Ovary (tissue), 10 donors: ENCODE measurements at places on chromosomes 6 and 20. TPM values are rescaled to one million over a fixed set of nuclear protein-coding genes. Genes with fewer than 3 reads are reported as not detected.

DNA sequence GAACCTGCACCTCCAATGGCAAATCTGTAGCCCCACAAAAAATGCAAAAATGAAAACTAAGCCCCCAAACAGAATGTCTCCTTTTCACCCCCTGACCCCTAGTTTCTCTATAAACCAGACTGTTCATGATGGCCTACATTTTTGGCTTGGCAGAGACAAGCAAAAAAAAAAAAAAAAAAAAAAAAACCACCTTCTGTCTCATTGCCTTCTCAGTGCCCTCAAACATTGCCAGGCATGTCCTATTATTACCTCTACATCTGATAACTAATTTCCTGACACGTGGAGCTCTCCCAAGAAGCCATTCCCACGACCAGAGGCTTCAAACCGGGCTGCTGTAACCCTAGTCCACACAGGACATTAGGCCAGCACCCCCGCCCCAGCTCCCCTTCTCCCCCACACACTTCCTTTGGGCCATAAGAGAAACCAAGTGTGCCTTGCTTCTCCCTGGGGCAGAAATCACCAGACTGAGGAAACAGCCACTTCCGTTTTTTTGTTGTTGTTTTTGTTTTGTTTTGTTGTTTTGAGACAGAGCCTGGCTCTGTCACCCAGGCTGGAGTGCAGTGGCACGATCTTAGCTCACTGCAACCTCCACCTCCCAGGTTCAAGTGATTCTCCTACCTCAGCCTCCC, 65.4 kb downstream of the GPR6 start:
- no peaks in the 10 kb centered on the region for H3K36me3 ChIP-seq
- no peak for DNase-seq
- H3K27me3 ChIP-seq = no peaks in the 10 kb centered on the region

DNA sequence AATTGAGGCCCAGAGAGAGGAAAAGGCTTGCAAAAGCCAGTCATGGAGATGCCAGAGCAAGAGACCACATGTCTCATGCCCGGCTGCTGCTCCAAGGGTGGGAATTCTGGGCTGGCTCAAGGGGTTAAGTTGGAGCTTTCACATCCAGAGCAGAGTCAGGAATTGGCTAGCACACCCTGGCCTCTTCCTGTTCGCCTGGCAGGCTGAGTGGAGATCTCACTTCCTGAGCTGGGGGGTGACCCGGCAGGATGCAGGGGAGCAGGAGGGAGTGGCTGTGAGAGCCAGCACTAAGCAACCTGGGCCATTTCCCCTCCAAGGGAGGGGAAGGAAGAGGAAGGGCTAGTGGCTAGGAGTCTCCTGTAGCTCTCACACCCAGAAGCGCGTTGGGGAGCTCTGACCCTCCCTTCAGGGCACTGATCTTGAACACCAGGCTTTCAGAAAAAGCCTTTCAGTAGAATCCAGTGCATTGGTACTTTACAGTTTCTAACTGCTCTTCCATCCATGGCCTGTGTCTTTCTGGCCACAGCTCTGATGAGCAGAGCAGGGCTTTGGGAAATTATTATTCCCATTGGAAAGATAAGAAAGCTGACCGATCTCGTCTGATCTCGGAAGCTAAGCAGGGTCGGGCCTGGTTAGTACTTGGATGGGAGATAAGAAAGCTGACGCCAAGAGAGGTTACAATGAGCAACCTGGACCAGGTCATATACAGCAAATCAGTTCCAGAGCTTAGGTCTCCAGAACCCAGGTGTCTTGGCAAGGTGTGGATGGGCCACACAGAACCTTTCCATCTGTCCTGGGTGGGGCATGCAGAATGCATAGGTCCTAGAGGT, 2.2 kb upstream of the CCM2L start:
- no peak overlapping the region for H3K27ac ChIP-seq
- no peaks in the 10 kb centered on the region for H3K4me1 ChIP-seq
- H3K4me3 ChIP-seq = no peak overlapping the region
- DNase-seq = no peak
- H3K36me3 ChIP-seq = no peaks in the 10 kb centered on the region

GRCh38 chr20:719816-720215, 44.2 kb upstream of the SCRT2 start:
- H3K4me1 ChIP-seq = no peaks in the 10 kb centered on the region
- H3K36me3 ChIP-seq = no peaks in the 10 kb centered on the region
- no peak for DNase-seq
- no peaks in the 10 kb centered on the region for H3K27me3 ChIP-seq

GRCh38 chr6:13687917-13688351, 23.7 kb downstream of the RANBP9 start:
- no peak overlapping the region for H3K4me3 ChIP-seq
- DNase-seq = no peak
- no peaks in the 10 kb centered on the region for H3K27me3 ChIP-seq

- no peak overlapping the region for H3K4me3 ChIP-seq
- H3K36me3 ChIP-seq = no peaks in the 10 kb centered on the region
- no peak for DNase-seq
- H3K4me1 ChIP-seq = no peaks in the 10 kb centered on the region
- no peak overlapping the region for H3K27ac ChIP-seq
Measured at GRCh38 chr6:18178960-18179615, 23.9 kb downstream of the KDM1B start.

DNA sequence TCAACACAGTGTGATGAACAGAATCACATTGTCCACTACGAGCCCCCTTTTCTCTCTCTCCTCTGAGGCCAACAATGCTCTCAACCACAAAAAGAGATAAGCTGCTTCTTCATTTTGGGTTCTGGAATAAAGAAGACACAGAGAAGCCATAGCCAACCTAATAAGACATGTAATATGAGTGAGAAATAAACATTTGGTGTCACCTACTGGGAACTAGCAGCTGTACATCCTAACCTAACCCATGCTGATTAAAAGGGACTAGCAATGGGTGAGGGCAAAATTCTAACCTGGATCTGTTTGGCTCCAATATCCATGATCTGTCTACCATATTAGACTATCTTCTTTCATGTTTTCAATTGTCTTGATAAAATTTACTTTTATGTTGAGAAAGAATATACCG, 369.1 kb upstream of the MARCKS start:
- no peaks in the 10 kb centered on the region for H3K36me3 ChIP-seq
- H3K4me1 ChIP-seq = no peaks in the 10 kb centered on the region
- H3K27me3 ChIP-seq = no peaks in the 10 kb centered on the region
- no peak overlapping the region for H3K4me3 ChIP-seq

DNA sequence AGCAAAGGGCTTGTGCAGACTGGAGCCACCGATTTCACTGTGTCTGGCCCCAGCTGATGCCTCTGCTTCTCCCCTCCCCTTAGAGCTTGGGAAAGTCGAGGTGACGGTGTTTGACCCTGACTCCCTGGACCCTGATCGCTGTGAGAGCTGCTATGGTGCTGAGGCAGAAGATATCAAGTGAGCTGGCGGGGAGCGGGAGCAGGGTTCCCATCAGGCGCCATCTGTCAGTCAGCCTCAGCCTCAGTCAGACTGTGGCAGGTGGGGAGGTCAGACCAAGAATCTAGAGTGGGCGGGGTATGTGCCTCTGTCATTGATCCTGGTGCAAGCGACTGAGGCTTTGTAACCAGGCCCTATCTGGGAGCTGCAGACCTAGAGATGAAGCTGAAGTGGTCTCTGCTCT, 5.5 kb downstream of the ERGIC3 start:
- H3K27ac ChIP-seq = no peak overlapping the region
- H3K36me3 ChIP-seq = no peaks in the 10 kb centered on the region
- peaks cover 2% of the 10 kb centered on the region for H3K4me1 ChIP-seq
- no peak for DNase-seq
- no peaks in the 10 kb centered on the region for H3K27me3 ChIP-seq
- no peak overlapping the region for H3K4me3 ChIP-seq

- no peaks in the 10 kb centered on the region for H3K36me3 ChIP-seq
- H3K4me1 ChIP-seq = no peaks in the 10 kb centered on the region
- no peak for DNase-seq
Measured at GRCh38 chr6:78589436-78589835, 277.9 kb upstream of the IRAK1BP1 start.

GRCh38 chr6:149060985-149061760, 256.3 kb upstream of the TAB2 start:
- no peak for DNase-seq
- no peaks in the 10 kb centered on the region for H3K36me3 ChIP-seq
- H3K27me3 ChIP-seq = no peaks in the 10 kb centered on the region
- H3K27ac ChIP-seq = no peak overlapping the region
- H3K4me3 ChIP-seq = no peak overlapping the region
- H3K4me1 ChIP-seq = peaks cover 4% of the 10 kb centered on the region

DNA sequence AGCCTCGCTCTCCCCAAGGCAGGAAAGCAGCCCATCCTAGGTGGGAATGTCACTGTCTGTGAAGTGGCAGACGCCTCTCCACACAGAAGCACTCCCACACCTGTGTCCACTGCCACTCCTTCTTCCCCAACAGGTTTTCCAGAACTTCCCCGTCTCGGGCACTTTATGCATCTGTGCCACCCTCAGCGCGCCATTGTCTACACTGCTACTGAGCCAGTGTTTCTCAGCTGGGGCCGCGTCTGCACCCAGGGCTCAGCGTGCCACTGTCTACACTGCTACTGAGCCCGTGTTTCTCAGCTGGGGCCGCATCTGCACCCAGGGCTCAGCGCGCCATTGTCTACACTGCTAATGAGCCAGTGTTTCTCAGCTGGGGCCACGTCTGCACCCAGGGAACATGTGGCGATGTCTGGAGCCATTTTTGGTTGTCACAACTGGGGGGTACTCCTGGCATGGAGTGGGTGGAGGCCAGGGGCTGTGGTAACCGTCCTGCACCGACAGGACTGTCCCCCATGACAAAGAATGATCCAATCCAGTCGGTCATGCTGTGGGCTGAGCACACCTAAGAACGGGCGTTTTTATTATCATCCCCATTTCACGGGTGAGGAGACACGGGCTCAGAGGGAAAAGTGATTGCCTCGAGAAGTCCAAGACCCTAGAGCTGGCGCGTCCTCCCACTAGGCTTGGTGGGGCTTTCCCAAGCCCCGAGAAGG, 41.7 kb upstream of the ZBP1 start:
- H3K36me3 ChIP-seq = no peaks in the 10 kb centered on the region
- H3K4me1 ChIP-seq = peaks cover 14% of the 10 kb centered on the region
- peak; percentile 27 for DNase-seq

DNA sequence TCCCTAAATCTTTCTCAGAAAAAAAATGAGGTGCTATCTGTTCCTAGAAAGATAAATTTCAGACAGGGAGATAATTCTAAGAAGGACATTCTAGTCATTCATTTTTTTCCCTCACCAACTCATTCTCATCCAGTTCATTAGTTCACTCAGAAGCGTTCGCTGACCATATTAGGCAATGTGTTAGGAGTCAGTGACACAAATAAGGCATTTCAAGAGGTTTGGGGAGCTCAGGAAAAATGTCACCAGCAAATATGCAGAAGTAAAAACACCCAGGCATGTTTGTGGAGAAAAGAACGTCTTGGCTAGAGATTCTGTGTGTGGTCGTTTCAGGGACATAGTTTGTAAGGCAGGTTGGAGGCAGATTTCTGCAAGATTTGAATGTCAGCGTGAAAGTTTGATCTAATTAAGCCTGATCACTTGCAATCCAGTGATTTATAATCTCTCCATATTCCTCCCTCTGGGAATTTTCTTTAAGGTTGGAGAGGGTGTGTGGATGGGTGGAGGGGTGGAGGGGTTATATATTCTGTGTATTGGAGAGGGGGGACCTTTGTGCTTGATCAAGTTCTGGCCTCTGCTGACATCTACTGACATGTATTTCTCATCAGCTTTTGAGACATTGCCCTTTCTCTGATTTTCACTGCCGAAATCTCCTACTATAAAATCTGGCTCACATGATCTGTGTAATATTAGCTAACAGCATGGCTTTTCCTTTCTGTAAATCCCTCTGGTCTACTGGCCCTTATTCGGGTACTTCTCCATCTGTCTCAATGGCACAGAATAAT, 3.6 kb downstream of the MYCT1 start:
- no peak overlapping the region for H3K4me3 ChIP-seq
- H3K27me3 ChIP-seq = no peaks in the 10 kb centered on the region
- H3K27ac ChIP-seq = no peak overlapping the region
- no peaks in the 10 kb centered on the region for H3K36me3 ChIP-seq

GRCh38 chr6:145699462-145699861, 35.9 kb downstream of the EPM2A start:
- H3K4me1 ChIP-seq = no peaks in the 10 kb centered on the region
- H3K27ac ChIP-seq = no peak overlapping the region
- H3K27me3 ChIP-seq = no peaks in the 10 kb centered on the region
- H3K36me3 ChIP-seq = no peaks in the 10 kb centered on the region
- H3K4me3 ChIP-seq = no peak overlapping the region
- no peak for DNase-seq

DNA sequence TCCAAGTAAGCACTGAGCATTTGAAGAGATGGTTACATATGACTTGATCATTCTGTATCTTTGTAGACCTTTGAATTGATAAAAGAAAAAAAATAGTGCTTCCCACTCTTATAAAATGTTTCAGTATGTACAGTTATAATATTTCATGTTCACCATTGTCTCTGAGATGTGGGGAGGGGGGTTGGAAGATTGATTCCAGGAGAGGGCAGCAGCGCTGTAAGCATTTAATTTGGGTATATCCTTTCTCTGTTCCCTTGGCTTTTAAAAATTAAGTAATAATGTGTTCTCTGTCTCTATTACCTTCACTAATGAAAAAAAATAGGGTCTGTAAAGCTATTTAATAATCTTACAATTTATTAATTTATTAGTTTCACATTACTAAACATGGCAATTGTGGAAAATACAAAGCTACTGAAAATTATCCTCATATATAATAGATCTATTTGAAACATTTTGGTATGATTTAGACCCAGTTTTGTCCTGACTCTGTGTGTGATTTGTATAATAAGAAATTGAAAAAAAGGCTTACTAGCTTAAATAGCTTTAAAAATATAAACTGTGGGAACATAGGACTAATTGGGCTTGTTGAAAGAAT, 341.2 kb downstream of the CDKAL1 start:
- no peak overlapping the region for H3K4me3 ChIP-seq
- H3K36me3 ChIP-seq = no peaks in the 10 kb centered on the region
- peaks cover 4% of the 10 kb centered on the region for H3K4me1 ChIP-seq
- no peak overlapping the region for H3K27ac ChIP-seq
- H3K27me3 ChIP-seq = no peaks in the 10 kb centered on the region

DNA sequence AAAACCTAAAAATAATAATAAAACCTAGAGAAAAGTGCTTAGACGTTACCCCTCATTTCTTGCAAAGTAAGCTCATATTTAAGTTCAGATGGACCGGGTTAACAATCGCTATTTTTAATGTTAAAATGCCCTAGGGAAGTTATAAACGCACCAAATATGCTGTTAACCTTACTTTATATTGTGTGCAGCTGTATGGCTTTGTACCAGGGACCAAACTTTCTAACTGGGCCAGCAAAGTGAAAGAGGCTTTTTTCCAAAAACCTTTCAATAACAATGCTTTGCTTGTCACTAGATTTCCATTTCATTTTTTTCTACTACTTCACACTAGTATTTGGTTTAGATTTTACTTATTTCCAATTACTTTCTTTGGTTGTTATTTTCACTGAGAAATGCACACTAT, 248.5 kb downstream of the FOXC1 start:
- no peak overlapping the region for H3K4me3 ChIP-seq
- no peaks in the 10 kb centered on the region for H3K4me1 ChIP-seq
- no peak for DNase-seq
- H3K27ac ChIP-seq = no peak overlapping the region
- H3K36me3 ChIP-seq = no peaks in the 10 kb centered on the region
- no peaks in the 10 kb centered on the region for H3K27me3 ChIP-seq

- peak within 1 kb of the TSS; percentile 61 for H3K4me3 ChIP-seq
- H3K36me3 ChIP-seq = no peaks in the 10 kb centered on the region
- H3K27me3 ChIP-seq = no peaks in the 10 kb centered on the region
- DNase-seq = peak; percentile 32
Measured at GRCh38 chr6:151807513-151808370, at the start of gene ESR1. TSS of gene ESR1 (plus strand) at chr6:151807682. CDS start at chr6:151807913, 231 bp downstream.

The TJAP1 gene
- polyA plus RNA-seq = 29.8 TPM

The KCNK16 gene
- polyA plus RNA-seq = not detected

The GPSM3 gene
- 5.4 TPM for polyA plus RNA-seq

The CTAGE9 gene
- polyA plus RNA-seq = not detected

The RCAN2 gene
- 25.6 TPM for polyA plus RNA-seq

The SLC12A5 gene
- polyA plus RNA-seq = 3.8 TPM

The GPLD1 gene
- 1.2 TPM for polyA plus RNA-seq

The ADGRB3 gene
- polyA plus RNA-seq = 2.3 TPM
